ENCODE measurements at places on chromosomes 16 and 17.

DNA sequence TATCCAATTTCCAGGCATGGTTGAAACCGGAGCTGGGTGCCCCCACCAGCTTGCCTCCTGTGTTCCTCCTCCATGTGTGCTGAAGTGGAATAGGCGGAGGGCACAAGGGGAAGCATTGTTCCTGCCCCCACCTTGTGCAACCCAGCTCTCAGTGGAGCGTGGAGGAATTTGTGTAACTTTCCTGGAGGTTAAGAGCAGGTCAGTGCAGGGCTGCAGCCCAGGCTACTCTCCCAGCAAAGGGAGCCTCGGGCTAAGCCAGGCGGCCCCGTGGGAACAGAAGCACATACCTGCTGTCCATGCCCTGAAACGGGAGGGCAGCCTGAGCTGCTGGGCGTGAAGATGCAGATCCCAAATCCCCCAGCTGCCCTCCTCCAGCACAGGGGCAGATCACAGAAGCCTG is 158.8 kb upstream of the LHX1 start:
- DNase-seq = no peak

DNA sequence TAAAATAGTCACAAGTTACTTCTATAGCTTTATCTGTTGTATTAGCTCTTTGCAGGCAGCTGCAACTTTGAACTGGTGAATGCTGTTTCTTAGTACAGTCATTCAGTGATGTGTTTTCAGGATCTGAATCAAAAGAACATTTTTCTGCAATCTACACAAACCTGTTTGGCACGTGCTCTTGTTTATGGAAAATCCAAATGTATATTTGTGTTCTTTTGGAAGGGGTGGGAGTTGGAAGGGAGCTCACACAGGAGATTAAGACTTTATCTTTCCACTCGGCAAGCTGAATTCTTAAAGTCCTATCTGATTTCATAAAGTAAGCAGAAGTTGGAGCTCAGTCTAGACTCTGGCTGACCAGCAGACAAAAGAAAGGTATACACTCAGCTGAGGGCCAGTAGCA is 300.2 kb downstream of the MAP2K6 start:
- DNase-seq = no peak

DNA sequence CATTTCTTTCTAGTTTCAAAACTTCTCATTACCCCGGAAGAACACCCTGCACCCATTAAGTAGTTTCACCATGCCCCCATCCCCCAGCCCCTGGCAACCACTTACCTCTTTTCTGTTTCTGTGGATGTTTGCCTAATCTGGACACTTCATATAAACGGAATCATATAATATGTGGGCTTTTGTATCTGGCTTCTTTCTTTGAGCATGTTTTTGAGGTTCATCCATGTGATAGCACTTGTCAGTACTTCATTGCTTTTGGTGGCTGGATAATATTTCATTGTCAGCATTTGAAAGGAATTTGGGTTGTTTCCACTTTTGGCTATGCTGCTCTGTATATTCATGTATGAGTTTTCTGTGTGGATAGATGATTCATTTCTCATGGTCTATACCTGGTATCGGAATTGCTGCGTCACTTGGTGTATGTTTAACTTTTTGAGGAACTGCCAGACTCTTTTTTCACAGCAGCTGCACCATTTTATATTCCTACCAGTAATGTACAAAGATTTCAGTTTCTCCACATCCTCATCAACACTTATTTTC is 30.0 kb upstream of the SLC5A10 start:
- DNase-seq = peak; percentile 42

- no peak for DNase-seq
Observed at GRCh38 chr17:57396511-57396921, 140.2 kb downstream of the MSI2 start.

- no peak for DNase-seq
Observed at GRCh38 chr17:45924332-45924820, 30.0 kb downstream of the MAPT start.

GRCh38 chr17:66552371-66552770 is 250.0 kb downstream of the PRKCA start:
- no peak for DNase-seq

GRCh38 chr17:29616300-29617048 is 6.2 kb downstream of the CORO6 start:
- no peak for DNase-seq

DNA sequence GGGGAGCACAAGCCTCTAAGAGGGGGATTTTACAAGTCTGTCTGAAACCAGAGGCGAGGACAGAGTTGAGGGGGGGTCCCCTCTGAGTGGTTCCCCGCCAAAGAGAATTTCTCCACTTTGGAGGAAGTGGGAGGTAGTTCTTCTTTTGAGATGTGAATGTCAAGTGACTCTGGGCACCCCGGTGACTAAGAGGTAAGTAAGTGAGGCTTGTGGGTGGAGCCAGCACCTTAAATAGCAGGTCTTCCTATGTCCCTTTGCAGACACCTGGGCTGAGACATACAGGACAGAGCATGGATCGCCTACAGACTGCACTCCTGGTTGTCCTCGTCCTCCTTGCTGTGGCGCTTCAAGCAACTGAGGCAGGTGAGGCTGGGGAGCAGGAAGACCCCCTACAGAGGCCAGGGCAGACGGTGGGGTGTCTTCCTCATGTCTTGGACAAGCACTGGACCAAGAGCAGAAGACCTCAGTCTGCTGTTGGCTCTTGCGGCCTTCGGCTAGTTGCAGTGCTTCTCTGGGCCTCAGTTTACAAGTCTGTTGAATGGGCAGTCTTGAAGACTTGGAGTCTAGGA is at the start of gene CCL22:
Gene CCL22, plus strand, starts transcription at position 257 of the 569 bp plus-strand sequence. Its CDS starts 34 bp downstream, at position 291.
- DNase-seq = no peak

GRCh38 chr17:179066-179432 is 2.4 kb downstream of the DOC2B start:
- no peak for DNase-seq

GRCh38 chr16:12267491-12267890 is 291.0 kb downstream of the SNX29 start:
- no peak for DNase-seq

DNA sequence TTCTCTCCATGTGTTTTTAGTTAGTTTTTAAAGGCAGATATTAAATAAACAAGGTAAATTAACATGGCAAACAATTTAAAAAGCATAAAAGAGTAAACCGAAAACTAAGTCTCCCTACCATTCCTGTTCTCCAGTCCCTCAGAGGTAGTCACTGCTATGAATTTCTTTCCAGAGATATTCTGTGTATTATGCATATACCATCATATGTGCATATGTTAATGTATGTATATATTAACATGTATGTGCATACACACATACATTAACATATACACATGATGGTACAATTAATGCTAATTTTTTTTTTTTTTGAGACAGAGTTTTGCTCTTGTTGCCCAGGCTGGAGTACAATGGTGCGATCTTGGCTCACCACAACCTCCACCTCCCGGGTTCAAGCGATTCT is 32.5 kb downstream of the TANGO6 start:
- DNase-seq = no peak

- DNase-seq = no peak
Observed at GRCh38 chr17:75575197-75575596, 12.4 kb upstream of the MYO15B start.

DNA sequence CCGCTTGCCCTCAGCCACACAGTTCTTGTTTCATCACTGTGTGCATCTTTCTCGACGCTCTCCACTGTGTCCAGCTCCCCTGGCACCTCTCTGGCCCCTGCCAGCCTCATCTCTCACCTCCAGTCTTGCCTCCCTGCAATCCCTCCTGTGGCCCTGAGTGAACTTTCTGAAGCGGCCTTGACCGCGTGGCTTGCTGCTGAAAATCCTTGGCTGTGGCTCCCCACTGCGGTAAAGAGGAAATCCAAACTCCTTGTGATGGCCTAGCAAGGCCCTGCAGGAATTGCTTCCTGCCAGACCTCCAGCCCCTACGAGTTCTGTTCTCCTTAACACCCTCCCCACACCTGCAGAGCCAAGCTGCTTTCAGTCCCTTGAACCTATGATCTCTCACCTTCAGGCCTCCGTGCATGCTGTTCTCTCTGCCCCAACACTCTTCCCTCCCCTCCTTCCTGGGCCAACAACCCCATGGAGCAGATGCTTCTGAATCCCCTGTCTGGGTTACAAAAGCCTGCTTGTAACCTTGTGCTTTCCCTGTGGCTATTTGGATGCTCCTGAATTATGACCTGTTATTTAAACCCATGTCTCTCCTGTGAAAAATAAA is 33.6 kb upstream of the BRD7 start:
- DNase-seq = peak; percentile 3

- no peak for DNase-seq
Observed at GRCh38 chr17:45091778-45092425, 30.8 kb downstream of the NMT1 start.

- no peak for DNase-seq
Observed at GRCh38 chr17:50065056-50065455, 9.1 kb downstream of the ITGA3 start.
